ENCODE measurements at places on chromosomes 1 and 21.

GRCh38 chr1:155269381-155269780, 3.9 kb downstream of the CLK2 start:
- no peak for DNase-seq

DNA sequence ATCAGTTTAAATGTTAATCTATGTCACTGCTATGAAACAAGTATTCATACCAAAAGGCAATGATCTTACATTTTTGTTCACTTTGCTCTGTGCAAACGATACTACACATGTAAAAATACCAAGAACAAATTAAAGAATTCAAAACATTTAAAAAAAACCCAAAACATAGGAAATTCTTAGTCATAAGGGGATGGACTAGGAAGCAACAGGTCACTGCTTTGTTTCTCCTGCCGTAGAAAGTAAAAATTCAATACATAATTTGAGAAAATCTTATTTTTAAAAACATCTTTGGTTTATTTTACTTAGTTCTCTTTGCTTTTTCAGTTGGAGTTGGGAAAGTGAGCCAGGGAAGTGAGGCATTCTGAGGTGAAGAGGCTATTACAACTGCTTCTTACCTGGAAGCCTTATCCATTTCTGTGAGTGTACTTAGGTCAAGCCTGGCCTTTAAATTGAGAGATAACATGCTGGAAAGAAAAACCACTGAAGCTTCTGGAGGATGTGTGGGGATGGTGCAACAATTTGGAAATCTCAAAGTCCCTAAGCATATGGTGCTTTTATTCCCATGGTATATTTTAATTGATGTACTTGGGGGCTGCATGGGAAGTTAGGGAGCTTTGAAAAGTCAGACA, 183.5 kb downstream of the CDC42BPA start:
- no peak for DNase-seq

DNA sequence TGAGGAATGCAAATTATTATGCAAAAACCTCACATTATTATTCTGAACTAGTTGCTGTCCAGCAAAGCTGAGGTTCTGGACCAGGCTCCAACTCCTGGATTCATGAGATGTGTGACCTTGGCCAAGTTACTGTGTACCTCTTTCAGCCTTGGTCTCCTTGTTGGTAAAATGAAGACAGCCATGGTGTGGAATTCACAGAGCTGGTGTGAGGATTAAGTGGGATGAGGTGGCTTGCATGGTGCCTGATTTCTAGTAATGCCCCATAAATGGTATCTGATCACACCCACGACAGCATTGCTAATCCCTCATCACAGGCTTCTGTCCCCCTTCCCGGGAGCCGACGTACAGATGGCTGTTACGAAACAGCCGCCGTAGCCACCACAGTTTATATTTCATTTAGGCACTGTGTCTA, 59.6 kb downstream of the PGBD5 start:
- no peak for DNase-seq

DNA sequence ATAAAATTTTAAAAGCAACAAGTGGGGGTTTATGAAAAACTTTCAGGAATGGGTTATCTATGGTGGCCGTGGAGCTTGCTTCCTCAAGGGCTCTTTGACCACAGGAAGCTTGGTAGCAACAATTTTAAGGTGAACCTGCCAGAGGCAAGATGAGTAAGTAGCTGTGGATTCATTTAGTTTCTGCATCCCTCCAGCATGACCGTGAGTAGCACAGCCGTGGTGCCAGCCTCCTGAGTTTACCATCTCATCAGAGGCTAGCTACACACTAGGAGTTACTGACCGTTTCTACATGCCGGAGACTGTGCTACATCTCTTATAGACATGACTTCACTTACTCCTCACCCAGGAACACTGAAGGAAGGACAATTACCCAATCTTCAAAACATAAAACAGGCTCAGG, 30.1 kb upstream of the PLEKHG5 start:
- no peak for DNase-seq

GRCh38 chr1:165235777-165236291, 120.7 kb downstream of the LMX1A start:
- DNase-seq = no peak

DNA sequence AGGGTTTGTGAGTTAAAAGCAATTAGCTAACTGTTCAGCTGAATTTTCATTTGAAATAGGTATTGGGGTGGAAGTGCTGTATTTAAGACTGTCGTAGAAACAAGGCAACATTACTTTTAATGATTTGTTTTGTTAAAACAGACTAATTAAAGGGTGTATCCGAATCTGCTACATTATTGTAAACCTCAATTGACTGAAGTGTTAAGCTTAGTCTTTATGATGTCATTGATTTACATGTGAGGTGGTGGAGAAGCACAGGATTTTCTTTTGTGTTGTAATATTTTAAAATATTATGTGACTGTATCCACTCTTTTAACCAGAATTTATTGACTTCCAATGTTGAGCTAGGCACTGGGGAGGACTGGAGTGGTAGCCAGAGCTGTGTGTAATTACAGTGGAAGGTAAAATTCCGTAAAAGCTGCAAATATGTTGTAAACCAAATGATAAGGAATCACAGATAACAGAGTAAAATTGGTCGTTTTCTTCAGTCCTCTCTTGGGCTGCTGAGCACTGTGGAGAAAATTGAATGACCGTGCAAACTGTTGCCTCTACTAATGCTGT, 1.6 kb downstream of the HOOK1 start:
- DNase-seq = no peak

DNA sequence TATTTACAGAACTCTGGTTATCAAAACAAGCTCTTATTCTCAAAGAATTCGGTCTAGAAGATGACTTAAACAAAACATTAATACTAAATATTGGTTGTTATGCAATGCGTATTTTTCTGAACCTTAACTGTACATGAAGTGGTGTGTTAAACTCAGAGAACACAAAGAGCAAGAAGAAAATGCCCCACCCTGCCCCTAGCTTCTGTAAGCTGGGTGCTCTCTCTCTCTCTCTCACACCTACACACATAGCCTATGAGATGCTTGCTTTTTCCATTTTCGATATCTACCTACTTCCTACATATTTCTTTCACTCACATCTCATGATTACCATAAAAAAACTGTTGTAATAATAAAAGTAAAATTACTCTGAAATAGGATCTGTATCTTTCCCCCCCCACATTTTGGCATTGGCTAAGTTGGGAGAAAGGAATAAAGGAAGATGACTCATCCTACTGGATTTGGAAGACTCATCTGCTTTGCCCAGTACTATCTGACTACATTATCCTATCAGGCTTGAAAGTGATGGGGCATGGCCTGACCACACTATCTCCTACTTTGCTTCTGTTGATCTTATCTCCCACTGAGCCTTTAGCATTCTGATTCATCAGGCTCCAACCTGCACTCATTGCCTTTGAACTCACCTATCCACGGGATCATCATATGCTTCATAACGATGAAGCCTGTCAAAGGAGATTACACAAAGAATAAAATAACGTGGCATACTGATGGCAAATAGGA, 2.9 kb downstream of the CRYZ start:
- no peak for DNase-seq

DNA sequence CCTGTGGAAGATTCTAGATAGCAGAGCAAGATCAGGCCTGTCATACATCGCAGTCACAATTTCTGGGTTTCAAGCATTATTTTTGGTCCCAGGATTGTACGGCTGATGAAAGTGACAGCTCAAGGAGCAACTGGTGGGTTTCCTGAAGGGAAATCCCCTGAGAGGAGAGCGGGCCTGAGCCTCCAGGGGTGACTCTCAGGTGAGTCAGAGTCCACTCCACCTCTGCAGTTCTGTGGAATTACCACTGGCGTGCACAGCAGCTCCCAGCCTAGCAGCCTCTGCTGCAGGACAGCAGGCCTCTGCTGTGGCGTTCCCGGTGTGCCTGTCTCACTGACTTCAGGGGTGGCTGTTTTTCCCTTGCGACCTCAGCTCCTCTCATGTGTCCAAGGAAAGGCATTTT, 24.4 kb downstream of the SLC66A1 start:
- DNase-seq = no peak

- no peak for DNase-seq
These were observed 177.5 kb downstream of the ZZZ3 start for GRCh38 chr1:77504986-77505385.

DNA sequence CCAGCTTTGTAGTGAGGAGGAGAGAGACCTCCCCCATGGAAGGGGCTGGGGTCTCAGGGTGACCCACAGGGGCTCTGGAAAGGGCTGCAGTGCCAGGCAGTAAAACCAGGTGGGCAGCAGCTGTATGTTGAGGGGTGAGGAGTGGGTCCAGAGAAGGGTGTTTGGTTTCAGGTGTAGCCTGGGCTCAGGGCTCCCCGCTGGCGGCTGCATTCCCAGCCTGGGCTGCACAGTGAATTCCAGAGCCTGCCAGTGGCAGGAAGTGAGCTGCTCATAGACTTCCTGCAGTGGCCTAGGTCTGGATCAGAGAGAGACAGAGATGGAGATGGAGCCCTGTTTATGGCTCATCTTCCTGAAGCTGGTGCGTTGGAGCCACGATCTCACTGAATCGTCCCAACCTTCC, 356.4 kb downstream of the PTPRU start:
- DNase-seq = no peak

DNA sequence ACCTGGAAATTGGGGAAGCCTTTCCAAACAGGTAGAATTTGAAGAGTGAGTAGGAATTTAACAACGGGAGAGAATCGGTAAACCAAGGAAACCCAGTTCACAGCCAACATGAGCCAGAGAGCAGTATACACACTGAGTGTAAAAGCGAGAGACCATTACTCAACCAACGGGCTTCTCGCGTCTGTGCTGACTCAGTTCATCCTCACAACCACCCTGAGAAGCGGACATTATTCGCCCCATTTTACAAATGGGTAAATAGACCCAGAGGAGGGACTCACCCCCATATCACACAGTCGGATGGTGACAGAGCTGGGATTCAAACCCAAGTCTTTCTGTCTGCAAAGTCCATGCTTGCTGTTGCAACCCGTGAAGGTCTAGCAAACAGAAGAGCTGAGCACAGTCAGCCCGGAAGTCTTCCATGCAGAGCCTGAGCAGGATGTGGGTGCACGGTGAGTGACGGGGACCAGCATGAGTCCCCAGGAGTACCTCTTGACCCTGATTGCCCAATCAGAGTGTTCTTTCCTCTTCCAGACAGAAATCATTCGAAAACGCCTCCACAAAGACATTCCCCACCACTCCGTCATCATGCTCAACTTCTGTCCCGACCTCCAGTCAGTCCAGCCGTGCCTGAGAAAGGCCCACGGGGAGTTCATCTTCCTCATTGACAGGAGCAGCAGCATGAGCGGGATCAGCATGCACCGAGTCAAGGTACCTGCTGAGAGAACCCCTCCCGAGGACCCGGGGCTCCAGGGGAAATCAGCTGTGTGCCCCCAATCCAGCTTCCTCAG, 32.3 kb downstream of the VWA5B1 start:
- DNase-seq = no peak

- DNase-seq = no peak
These were observed 379 bp downstream of the RER1 start for GRCh38 chr1:2391931-2392509.

- no peak for DNase-seq
These were observed 2.7 kb upstream of the MRPL24 start for GRCh38 chr1:156743367-156744302.

DNA sequence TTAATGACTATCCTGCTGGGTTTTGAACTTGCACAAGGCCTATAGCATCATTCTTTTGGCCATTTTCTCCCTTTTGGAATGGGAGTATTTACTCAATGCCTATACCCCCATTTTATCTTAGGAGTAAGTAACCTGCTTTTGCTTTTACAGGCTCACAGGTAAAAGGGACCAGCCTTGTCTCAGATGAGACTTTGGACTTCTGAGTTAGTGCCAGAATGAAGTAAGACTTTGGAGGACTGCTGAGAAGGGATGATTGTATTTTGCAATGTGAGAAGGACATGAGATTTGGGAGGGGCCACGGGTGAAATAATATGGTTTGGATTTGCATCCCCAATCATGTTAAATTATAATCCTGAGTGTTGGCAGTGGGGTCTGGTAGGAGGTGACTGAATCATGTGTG, 212.7 kb downstream of the FAF1 start:
- DNase-seq = no peak

DNA sequence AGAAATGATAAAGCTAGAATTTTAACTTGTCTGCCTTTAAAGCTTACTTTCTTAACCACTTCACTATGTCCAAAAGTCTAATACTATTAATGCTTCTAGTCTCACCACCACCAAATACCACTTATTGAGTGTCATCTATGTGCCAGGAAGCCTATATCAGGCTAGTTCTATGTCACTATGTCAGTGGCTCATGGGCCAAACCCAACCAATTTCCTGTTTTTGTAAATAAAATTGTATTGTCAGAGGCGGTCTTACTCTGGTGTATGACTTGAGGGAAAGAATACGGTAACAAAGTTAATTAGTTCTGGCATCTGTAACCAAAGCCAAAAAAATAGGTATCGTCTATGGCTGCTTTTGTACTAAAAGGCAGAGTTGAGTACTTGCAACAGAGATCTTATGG, 14.8 kb downstream of the F5 start:
- no peak for DNase-seq

DNA sequence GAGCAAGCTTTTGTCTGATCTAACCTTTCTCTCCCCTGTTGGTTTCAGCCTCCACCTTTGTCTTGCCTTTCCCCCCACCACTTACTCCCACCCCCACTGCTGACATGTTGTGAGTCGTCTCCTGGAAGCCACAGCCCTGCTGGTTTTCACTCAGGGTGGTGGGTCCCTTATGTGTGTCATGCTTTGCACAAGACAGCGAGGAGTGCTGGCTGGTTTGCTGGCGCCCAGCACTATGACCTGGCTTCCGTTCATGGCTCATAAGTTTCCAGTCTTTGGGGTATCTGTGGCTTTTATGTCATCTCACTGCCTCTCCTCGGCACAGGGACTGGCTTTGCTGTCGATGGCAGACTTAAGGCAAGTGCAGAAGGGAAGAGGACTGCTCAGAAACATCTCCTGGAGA, 177.7 kb downstream of the KIF26B start:
- no peak for DNase-seq

DNA sequence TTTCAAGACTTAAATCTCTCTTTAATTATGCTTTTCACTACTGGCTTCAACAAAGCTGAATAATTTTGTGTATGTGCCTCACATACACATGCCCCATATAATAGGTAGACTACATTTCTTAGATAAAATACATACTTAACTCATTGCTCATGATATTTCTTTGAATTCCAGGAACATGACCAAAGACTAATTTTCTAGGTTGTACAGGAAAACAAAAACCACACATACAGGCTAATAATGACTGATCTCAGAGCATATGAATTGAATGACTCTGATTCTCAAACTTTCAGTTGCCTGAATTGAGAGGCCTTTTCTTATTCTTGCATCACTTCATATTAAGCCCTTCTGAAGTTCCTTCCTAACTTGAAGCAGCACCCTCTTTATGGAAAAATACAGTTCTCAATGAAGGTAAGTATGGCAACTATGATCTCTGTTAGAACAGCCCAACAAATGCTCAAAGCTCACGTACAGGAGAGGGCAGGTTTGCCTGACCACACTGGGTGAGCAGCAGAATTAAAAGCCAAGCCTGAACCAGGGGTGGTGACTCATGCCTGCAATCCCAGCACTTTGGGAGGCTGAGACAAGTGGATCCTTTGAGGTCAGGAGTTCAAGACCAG, 22.6 kb upstream of the UAP1 start:
- DNase-seq = no peak

DNA sequence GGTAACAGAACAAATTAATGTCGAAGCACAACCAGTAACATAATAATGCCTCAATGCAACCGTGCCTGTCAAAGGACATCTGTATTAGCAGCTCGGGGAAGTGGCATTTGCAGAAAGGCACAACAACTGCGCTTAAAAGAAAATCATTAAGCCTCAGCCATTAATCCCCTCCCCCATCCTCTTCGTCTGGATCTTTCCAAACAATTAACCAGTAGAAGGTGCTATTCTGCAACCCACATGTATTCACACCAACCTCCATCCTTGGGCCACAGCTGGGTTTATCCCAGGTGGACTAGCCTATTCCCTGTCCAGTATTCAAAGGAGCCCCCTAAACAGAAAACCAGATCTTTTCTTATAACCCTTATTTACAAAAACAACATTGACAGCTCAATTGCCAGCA, 2.6 kb downstream of the RERE start:
- DNase-seq = no peak
